ENCODE measurements at places on chromosomes 4 and X. TPM values are rescaled to one million over a fixed set of nuclear protein-coding genes. Genes with fewer than 3 reads are reported as not detected.

- no peaks in the 10 kb centered on the region for H3K27me3 ChIP-seq
- no peaks in the 10 kb centered on the region for H3K4me1 ChIP-seq
- H3K4me3 ChIP-seq = no peak overlapping the region
Observed at GRCh38 chr4:120432301-120432860, 365.7 kb upstream of the MAD2L1 start.

DNA sequence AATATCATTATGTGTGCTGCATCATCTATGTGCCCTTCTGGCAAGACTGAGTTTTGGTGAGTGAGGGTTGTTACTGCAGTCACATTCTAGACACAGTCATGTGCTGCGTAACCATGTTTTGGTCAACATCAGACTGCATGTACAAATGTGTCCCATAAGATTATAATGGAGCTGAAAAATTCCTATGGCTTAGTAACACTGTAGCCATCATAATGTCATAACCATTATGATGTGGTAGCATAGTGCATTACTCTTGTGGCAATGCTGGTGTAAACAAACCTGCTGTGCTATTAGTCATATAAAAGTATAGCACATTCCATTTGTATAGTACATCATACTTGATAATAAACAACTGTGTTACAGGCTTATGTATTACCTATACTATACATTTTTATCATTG is 198.1 kb upstream of the NUDT6 start:
- no peak overlapping the region for H3K27ac ChIP-seq
- H3K36me3 ChIP-seq = peaks cover 2% of the 10 kb centered on the region
- H3K27me3 ChIP-seq = no peaks in the 10 kb centered on the region
- DNase-seq = no peak
- H3K4me3 ChIP-seq = no peak overlapping the region
- H3K4me1 ChIP-seq = peaks cover 1% of the 10 kb centered on the region

DNA sequence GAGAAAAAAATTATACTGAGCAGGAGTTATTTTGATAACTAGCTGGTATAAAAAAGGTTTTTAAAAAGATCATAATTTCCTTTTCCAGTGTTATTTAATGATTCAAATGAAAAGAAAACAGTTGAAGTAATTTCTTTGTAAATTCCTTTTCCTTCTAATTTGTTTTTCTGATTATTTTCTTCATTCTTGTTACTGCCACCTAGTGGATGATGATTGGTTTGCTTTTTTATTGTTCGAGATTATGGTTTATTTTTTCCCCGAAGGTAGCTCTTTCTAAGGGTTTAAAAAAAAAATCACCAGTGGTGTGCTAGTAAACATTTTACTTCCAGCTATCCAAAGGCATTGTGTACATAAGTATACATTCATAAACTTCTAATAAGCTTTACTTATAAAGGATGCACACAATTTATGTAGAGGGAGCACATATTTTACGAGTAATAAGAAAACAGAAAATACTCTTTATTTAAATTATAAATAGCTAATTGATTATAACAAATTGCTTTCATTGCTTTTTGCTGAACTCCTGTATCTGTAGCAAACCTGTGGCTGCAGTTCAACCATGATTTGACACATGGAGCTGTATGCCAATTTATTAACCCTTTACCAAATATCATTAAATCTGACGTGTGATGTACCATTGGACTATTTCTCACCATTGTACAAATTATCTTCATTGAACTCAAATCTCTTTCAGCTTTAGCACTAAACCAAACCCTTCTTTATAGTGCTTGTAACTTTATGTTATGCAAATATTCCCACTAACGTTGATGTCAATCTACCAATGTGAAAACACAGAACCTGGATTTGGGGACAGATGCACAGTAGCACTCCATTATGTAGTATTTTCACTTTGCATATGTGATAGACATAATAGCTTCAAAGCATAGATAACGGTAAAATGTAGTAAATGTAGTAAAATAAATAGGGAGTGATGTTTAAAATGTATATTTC is 97.8 kb upstream of the ANK2 start:
- DNase-seq = no peak
- H3K4me1 ChIP-seq = no peaks in the 10 kb centered on the region
- H3K36me3 ChIP-seq = no peaks in the 10 kb centered on the region
- no peaks in the 10 kb centered on the region for H3K27me3 ChIP-seq

- no peak overlapping the region for H3K27ac ChIP-seq
- no peak for DNase-seq
Observed at GRCh38 chrX:153647461-153648357, 706 bp downstream of the DUSP9 start.

DNA sequence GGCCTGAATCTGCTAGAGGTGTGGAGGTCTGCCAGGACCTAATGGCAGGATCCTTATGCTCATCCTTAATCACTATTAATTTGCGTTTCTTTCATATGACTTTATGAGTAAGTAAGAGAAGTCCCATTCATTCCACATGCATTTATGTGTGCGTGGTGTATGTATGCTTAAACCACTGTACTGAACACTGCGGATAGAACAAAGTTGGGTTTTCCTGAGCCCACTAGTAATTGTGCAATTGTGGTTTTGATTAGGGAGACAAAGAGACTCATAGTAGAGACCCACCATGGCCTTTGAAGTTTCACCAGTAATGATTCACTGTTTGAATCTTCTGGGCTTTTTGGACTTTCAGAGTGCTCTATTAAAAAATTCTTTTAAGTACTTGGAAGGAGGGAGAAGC is 498.5 kb upstream of the DIPK2B start:
- no peak for DNase-seq
- no peak overlapping the region for H3K27ac ChIP-seq
- no peaks in the 10 kb centered on the region for H3K27me3 ChIP-seq
- no peak overlapping the region for H3K4me3 ChIP-seq
- no peaks in the 10 kb centered on the region for H3K36me3 ChIP-seq
- H3K4me1 ChIP-seq = no peaks in the 10 kb centered on the region

RWDD4 gene
- total RNA-seq = 22.2 TPM

SULT1B1 gene
- total RNA-seq = 3.6 TPM

NRK gene
- total RNA-seq = 1.9 TPM
